ENCODE measurements at places on chromosomes 13 and 19. TPM values are rescaled to one million over a fixed set of nuclear protein-coding genes. Genes with fewer than 3 reads are reported as not detected.

Gene KCNN4
- polyA plus RNA-seq = 2.3 TPM

Gene U2AF2
- polyA plus RNA-seq = 213 TPM

Gene ZNF576
- 11.5 TPM for polyA plus RNA-seq

Gene PGLYRP2
- polyA plus RNA-seq = not detected

DNA sequence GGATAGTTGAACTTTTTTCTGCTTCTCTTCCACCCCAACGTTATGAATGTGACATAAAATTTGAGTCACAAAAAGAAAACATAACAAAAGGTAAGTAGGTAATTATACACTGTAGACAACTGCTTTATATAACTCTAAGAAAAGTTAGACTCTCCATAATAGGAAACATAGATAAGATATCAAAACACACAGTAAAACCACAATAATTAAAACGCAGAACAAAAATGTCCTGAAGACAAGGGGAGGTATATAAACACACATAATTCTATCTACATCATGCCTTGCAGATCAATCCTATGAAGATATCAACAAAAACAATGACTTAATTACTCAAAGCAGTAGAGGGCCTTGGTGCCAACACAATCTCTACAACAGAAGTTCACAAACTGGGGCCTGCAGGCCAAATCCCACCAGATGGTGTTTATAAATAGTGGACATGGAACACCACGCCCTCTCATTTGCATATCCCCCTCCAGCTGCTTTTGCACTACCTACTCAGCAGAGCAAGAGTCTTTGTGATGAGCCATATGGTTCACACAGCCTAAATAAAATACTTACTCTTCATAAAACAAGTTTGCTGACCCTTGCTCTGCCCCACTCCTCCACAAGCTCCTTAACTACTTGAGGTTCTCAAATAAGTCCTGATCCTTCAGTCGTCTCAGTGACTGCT, 254.7 kb downstream of the KLF12 start:
- no peak for DNase-seq

- peak; percentile 94 for DNase-seq
These were observed at the start of gene ZNF112 for GRCh38 chr19:44356383-44357111. Gene ZNF112 (minus strand): TSS chr19:44356680. CDS start chr19:44340539, 16,141 bp downstream.

- no peak for DNase-seq
These were observed 140.8 kb downstream of the MIPEP start for GRCh38 chr13:23748109-23748990.

DNA sequence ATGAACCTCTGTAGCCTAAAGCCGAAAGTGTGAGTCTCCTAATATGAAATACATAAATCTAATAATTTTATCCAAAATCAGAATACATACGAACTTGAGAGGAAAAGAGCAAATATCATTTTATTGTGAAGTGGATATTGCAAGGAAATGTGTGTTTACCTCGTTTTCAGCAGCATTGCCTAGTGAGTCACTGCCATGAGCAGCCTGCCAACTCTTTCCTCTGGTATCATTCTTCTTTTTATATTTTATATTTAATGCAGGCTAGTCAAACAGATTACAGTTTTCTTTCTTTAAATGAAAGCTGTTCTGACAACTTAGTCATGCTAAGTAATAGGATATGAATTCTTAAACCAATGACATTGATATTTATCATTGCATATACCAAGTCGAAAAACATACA, 44.2 kb downstream of the EDNRB start:
- DNase-seq = no peak

- DNase-seq = peak; percentile 4
These were observed 57.5 kb downstream of the ZNF726 start for GRCh38 chr19:23972161-23972560.

DNA sequence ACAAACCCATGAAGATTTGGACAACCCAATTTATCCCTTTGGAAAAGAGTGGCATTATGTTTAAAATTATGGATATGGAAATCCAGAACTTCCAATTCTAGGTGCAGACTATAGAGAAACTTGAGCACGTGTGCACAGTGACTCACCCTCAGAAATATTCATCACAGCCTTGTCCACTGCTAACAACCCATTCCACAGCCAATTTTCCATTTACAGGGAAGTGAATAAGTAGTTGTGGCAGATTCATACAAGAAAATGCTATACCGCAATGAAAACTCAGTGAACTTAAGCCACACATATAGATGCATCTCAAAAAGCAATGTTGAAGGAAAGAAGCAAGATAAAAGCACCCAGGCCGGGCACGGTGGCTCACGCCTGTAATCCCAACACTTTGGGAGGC, 133.3 kb downstream of the USP12 start:
- DNase-seq = no peak

DNA sequence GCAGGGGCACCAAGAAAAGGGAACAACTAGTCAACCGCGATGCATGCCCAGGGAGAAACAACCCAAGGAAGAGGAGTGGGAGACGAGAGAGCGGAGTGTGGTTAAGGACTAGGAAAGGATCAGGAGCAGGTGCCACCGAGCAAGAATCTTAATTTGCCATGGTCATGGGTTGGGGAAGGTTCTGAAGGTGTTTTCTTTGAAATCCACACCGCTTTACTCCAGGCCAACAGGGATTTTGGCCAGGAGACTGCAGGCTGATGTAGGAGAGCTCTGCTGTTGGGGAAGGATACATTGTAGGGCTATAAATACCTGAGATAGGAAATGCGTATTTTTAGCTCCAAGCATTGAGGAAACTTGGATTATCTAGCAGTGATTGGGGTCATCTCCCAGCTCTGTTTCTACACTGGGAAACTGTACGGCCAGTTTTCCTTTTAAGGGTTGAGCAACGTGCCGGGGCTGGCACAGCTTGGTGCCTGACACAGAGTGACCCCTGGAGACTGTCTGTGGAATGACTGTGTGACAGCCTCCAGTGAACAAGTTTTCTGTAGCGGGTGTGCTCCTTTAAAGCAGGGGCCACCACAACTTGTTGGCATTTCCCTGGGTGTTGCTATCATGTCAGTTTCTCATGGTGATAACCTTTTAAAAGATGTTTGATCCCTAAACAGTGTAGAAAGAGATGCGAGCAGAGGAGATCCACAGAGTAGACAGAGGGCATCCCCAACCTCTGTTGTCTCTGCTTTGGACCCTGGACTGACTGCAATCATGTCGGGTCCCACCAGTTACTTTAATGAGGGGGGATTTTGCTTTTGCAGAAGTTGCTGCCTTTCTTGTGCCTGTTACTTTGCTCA, 34.3 kb downstream of the ZNF536 start:
- peak; percentile 39 for DNase-seq

- DNase-seq = no peak
These were observed 1362.2 kb downstream of the OLFM4 start for GRCh38 chr13:54390841-54391240.

GRCh38 chr13:99390601-99391000, 83.4 kb upstream of the GPR183 start:
- no peak for DNase-seq

DNA sequence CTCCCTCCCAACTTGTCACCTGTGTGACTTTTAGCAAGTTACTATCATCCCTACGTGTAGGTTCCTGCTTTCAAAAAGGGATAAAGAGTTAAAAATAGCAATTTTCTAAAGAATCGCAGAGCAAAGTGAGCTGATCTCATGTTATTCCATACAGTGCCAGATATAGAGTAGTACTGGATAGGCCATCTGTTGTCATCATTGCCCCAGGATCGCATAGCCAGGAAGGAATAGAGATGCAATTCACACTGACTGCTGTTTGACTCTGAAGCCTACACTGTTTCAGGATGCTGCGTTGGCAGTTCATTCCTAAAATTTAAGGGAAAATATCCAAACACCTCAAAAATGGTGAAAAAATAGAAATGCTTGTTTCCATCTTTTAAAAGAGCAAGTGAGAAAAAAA, 138.9 kb downstream of the SHISA2 start:
- no peak for DNase-seq

- DNase-seq = peak; percentile 76
These were observed 1.5 kb upstream of the WDR18 start for GRCh38 chr19:982567-983170.

- DNase-seq = no peak
These were observed 15.8 kb downstream of the ARHGAP33 start for GRCh38 chr19:35790981-35791813.

DNA sequence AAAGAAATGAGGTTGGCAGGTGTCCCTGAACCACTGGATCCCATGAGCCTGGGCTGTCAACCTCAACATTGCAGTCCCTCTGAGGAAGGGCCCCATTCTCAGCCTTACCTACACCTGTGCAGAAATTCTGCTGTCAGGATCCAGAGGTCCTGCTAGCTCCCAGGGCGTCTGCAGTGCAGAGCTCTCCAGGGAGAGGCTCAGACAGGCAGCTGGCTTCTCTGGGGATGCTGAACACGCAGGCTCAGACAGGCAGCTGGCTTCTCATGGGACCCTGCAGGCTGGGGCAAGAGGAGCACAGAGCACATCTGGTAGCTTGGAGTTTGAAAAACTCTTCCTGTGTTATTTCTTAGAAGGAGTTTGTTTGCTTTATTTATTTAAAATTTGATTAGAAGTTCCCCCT, 50.9 kb downstream of the TMEM255B start:
- DNase-seq = no peak

DNA sequence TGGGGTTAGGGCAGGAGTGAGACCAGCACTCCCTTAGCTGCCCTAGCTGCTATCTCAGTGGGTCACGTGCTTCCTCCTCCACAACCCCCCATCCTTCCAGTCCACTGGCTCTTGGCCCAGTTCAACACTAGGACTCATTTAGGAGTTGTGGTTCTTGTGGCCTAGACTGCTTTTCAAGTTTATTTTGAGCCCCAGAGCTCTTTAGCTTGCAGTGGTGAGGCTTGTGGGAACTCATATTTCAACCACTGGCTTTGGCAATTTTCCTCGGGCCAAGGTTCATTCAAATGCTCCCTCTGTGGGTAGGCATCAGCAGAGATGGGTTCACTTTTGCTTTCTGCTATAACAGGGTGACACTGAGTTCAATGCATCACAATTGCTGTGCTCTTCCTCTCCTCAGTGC, 436.2 kb upstream of the SLITRK5 start:
- DNase-seq = no peak

DNA sequence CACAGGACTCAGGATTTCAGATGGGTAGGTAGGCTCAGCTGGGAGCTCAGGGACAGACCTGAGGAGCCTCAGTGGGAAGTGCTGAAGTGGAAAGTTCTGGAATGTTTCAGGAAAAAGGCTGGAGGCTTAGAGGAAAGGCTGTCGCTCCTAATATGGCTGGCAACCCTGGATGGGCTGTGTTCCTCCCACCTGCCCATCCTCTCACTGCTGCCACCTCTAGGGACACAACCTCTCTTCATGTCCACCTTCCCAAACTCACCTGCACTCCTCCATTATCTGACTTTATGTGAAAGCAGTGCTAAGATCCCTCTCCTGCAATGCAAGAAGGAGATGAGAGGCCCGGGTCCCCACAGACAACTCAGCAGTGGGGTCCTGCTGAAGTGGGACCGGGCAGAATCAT, 5.8 kb upstream of the CEACAM21 start:
- no peak for DNase-seq

Measured in left lung (tissue), 14 donors.